Stimulated activated CD8-positive, alpha-beta memory T cell treated with anti-CD3 and anti-CD28 coated beads, Interleukin-15, amount 100 ng/mL, for 24 hours (primary cell): ENCODE measurements at places on chromosomes 2 and 18.

DNA sequence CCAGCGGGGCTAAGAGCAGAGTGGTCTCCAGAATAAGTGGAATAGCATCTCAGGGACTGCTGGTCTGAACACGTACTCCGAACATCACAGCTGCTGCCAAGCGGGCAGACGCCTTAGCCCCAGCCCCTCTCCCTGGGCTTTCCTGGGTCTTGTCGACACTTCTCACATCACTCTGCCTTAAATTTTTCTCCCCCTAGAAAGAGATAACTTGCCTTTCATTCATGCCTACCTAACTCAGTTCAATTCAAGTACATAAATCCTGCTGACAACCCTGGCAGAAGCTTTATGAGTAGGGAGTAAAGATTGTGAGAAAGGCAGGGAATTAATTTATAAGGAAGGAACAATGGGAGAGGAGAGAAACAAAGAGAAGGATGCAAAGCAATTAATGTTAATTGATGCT is 202.9 kb upstream of the TNP1 start:
- no peak for DNase-seq

- no peak for DNase-seq
These were observed 78.4 kb downstream of the INHBB start for GRCh38 chr2:120424274-120424796.

DNA sequence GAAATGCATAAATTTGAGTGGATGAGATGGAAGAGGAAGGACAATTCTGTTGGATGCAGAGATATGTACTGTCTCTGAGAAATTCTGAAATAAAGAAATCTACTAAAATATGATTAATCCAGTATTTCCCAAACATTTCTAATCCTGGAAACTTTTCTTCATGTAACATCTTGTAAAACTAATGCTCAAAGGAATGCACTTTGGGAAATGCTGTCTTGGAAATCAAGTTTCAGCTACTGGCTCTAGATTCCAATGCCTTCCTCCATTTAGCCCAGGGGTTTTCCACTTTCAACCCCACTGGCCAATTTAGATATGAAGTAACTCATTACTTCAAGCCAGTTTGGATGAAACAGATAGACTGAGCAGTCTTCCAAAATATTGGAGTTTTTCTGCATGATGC is 355.1 kb downstream of the TXNL1 start:
- DNase-seq: no peak

- no peak for DNase-seq
These were observed 65.8 kb upstream of the PIEZO2 start for GRCh38 chr18:11215216-11215615.

GRCh38 chr18:5895299-5895875 is at the start of gene TMEM200C:
Gene TMEM200C, minus strand, starts transcription at chr18:5895522. Its CDS starts 3,459 bp downstream, at chr18:5892063.
- DNase-seq: no peak

DNA sequence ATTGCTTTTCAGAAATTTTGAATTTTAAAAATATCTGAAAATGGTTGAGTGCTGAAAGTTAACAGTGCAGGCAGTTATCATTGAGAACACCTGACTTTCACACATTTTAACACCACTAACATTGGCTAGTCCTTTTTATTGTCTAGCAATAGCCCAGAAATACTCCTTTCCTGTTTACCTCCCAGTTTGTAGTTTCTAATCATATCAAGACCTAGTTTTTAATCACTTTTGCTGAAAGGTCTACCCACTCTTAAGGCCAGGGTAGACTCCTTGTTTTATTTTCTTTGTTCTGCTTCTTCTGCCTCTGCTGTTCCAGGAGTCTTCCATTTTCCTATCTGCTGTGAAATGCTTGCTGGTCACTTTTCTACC is 72.1 kb downstream of the UBE2E3 start:
- DNase-seq: no peak

GRCh38 chr2:205695460-205695991 is 13.2 kb downstream of the NRP2 start:
- DNase-seq: no peak

DNA sequence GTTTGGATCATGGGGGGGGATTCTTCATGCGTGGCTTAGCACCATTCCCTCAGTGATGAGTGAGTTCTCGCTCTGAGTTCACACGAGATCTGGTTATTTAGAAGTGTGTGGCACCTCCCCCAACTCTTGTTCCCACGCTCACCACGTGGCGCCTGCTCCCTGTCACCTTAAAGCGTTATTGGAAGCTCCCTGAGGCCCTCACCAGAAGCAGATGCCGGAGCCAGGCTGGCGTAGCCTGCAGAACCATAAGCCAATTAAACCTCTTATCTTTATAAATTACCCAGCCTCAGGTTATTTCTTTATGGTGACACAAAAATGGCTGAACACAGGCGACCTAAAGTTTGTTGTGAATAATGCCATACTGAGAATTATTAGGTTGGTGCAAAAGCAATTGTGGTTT is 10.5 kb upstream of the MTCL1 start:
- no peak for DNase-seq

DNA sequence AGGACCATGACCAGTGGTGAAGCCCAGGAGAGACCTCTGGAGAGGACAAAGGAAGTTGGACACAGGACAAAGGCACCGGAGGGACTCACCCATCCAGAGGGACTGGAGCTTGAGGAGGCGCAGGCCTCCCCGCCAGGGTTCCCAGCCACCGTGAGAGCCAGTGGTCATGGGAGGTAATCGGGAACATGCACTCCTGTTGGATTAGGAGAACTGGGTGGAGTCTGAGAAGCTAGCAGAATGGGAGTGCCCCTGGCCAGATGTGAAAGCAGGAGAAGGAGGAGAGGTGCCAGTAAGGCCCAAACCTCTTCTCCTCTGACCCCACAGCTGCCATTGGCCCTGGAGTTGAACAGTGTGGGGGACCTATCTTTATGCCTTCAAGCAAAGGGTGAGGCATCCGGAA is 20.3 kb downstream of the POU3F3 start:
- DNase-seq: no peak

DNA sequence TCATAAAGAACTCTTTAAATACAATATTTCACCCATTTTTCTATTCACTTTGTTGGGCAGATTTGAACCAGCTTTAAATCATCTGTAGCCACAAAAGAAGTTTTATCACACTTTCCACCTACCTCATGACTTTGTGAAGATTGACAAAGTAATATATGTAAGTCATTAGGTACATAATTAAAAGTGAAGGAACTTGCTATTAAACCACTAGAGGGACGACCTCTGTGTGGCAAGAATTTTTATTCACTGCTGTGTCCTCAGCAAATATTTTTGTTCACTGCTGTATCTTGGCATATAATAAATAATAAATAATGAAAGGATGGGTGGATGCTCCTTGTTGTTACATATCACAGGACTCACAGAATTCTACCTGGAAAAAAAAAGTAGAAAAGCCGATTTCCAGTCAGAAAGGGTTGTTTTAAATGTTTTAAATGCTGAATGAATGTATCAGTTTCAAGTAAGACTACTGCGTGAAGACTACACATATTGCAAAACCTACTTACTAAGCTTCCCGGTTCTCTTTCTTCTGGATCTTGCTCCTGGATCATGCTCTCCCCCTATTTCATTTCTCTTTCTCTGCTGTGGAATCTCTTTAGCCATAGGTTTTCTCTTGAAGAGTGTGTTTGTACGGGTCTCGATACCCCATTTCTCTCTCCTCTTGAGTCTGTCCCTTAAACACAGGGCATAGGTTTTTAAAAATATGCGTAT is 44.8 kb downstream of the KCMF1 start:
- DNase-seq: no peak

DNA sequence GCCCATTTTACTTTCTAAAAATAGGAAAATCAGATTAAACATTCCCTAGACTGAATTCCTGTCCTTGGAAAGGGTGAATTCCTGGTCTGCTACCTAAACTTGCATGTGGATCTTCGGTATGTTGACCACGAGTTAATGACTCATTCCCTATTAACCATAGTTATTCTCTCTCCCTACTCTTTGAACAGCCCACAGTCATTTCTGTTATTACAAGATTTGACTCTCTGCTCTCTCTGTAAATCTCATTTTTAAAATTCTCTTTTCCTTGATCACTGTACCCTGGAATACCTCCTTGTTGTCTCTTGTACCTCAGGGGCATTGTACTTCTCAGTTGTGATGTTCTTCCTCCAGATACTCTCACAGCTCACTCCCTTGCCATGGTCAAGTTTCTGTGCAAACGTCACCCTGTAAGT is 92.0 kb upstream of the GULP1 start:
- DNase-seq: no peak

DNA sequence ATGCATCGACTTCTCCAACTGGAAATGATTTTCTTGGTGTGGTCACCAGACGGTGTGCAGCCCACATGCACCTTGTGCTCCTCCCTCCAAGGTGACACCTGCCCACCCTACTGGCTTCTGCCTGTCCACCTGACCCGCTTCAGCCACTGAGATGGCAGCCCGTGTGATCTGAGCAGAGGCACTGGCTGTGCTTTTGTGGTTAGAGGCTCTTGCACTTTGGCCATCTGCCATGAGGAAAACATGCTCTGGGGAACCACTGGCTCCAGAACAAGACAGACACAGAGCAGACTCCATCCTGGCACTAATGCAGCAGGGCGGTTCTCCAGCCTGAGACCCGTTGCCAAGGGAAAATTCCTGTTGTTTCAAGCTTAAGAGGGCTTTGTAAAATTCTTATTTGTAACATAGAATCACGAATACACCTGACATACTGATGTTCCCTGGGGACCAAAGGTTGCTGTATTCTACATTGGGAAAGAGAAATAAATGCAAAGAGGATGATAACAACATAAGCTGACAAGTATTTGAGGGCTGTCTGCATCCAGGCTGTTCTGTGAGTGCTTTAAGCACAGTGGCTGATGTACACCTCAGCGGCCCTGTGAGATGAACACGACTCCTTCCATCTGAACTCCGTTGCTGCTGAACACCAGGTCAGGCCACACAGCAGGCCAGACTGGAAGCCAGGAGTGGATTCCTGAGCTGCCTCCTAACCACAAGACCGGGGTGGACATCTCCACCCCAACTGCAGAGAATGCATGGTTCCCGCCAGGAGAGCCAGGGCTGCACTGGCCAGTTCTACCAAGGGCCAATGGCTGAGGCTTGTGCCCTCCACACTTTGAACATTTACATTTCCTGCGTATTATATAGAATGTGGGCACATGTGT is 820.4 kb downstream of the GALR1 start:
- no peak for DNase-seq

DNA sequence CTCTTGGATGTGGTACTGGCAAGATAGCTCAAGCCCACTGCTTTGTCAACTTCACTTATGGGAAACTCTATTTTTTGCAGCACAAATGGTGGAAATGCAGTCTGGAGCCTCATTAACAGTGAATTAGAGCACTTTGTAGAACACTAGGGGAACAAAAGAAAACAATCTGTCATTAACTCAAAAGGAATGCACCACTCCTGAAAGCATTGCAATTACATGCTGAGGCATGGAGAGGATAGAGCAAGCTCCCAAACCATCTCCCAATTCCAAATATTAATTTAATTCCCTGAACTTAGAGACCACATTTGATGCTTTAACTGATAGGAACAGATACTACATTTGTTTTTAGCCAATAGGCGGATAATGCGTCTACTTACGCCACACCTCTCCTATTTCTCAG is 32.8 kb upstream of the TANC1 start:
- DNase-seq: no peak

GRCh38 chr2:215654148-215654819 is 218.4 kb upstream of the FN1 start:
- DNase-seq: no peak

DNA sequence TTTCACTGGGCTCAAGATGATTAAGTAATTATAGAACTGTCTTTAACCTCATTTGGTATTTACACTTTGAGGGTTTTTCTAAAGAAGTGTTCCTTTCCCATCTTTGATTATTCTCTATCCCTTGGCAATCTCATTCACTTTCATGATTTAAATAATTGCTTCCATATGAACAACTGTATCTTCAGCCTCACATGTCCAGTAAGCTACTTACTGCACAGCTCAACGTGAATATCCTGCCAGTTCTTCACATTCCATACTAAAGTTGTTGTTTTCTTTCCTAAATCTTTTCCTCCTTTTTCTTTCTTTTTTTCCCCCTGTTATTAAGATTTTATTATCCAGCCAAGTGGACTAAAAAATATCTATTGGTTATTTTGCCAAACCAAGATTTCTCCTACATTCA is 37.7 kb downstream of the ZC3H15 start:
- DNase-seq: no peak

GRCh38 chr18:54323970-54324369 is 33.7 kb downstream of the STARD6 start:
- no peak for DNase-seq

DNA sequence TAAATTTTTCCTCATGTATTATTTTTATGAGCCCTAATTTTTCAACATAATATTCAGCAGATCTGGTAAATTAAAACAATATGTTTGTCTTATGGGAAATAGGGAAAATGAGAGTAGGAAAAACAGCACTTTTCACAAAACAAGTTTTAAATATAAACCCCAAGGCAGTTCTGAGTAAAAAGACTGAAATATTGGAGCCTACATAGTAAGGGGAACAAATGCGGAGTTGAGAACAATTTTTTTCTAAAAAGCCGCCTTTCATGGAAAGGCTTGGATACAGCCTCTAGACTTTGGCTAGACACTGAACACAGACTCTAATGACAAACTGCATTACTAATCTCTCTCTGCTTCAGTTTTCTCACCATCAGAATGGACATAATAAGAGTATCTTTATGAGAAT is 174.1 kb downstream of the NOL4 start:
- no peak for DNase-seq

DNA sequence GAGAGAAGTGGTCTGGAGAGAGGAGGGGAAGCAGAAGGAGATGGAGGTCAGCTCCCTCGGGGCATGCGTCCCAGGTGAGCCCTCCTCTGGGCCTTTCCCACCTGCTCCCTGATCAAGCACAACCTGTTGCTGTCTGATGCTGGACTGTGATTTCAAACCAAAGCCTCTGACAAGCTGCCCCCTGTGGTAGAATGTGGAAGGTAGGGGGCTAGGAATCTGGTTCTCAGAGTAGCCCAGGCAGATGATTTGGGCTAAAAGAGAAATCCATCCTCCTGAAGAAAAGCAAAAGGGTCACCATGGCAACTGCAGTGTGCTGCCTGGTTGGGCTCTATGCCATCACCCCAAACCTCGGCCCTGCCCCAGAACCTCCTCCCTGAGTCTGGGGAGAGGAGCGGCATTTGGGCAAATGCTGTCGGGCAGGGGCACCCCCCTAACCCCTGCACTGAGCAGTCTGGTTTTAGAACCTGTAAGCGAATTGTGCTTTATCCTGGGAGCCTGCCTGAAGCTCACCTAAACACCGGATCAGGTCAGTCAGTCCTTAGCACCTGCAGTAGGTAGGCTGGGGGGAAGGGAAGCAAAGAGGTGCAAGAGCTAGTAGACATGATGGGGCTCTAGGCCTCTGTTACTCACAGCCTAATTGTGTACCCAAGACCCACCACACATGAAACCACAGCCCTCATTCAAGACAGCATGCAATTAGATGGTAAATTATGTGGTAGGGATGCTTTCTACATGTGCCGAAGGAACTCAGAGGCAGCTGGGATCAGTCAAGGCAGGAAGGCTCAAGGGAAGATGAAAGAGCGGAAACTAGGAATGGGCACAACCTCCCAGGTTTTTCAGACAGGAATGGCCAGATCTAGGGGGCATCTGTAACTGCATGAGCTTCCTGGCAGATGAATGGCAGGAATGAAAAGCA is 83.5 kb downstream of the DNMT3A start:
- DNase-seq: no peak

- DNase-seq: no peak
These were observed 39.7 kb upstream of the UBE2F start for GRCh38 chr2:237927135-237927534.
